ENCODE measurements at places on chromosomes 4 and X.

DNA sequence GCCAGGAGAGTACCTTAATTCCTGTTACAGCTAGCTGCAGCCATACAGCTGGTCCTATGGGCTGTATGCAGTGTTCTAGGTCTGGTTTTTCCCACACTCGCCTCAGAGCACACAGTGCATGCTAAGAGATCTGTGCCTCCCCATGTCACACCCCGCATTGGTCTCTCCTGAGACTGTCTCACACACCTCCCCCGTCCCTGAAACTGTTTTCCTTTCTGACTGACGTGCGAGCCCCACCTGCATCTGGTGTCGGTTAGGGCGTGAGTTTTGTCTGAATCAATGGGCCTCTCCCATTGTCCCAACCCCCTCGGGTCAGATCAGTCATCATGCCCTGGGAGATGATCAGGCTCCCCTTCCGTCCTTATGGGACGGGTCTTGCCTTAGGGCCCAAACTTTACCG lies 3.4 kb upstream of the UGT8 start:
- no peak for DNase-seq

GRCh38 chr4:53967986-53968385 lies 96.4 kb downstream of the CHIC2 start:
- DNase-seq = no peak

DNA sequence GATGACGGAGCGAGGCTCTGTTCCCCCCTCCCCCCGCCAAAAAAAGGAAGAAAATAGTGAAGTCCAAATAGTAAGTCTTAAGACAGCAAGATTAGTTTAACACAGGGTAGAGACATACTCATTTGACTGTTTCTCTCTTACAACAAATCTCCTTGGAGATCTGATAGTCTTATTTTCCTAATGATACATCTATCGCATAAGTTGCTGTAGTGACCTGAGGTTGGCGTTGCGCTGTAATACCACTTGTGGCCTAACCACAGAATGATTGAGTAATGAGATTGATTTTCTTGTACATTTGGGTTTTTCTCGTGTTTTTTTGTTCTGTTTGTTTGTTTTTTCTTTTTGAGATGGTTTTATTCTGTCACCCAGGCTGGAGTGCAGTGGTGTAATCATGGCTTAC lies 27.2 kb downstream of the OCIAD1 start:
- no peak for DNase-seq

GRCh38 chrX:12881914-12882313 lies 15.0 kb downstream of the TLR7 start:
- no peak for DNase-seq

- no peak for DNase-seq
Observed at GRCh38 chrX:20217271-20217670, 49.4 kb downstream of the RPS6KA3 start.

DNA sequence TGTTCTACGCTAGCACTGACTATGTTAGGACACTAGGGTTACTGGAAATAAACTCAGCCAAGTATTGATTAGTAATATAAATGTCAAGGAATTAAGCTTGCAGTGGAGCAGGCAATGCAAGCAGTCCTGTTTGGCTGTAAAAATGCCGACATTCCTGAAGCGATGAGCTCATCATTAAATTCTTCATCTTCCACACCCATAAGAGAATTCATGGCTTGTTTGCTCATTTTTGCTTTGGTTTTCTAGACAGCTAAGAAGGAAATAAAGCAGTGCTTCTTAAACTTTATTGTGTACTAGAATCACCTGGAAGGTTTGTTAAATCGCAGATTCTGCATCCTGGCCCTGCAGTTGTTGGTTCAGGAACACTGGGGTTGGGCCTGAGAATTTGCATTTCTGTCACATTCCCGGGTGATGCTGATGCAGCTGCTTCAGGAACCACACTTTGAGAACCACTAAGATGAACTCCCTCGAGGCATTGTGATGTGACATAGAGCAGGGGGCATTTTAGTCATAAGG lies 17.8 kb downstream of the ANXA3 start:
- DNase-seq = no peak

GRCh38 chrX:71534773-71535544 lies 2.1 kb downstream of the OGT start:
- no peak for DNase-seq

DNA sequence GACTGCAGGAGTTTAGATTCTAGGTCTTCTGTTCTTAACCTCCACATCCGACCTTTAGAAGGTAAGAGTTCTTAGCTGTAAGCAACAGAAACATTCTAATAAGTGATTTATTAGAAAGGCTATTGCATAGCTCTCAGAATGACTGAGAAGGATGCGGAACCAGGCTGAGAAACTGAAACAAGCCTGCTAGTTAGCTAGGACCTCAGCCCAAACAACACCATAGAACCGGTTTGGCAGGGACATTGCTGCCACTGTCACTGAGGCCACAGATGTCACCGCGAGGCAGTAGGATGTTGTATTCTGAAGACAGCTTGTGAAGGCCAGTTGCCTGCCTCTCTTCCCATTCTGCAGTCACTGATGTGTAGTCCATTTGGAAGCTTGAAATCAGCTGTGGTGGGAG lies 160.0 kb upstream of the ARX start:
- DNase-seq = no peak

DNA sequence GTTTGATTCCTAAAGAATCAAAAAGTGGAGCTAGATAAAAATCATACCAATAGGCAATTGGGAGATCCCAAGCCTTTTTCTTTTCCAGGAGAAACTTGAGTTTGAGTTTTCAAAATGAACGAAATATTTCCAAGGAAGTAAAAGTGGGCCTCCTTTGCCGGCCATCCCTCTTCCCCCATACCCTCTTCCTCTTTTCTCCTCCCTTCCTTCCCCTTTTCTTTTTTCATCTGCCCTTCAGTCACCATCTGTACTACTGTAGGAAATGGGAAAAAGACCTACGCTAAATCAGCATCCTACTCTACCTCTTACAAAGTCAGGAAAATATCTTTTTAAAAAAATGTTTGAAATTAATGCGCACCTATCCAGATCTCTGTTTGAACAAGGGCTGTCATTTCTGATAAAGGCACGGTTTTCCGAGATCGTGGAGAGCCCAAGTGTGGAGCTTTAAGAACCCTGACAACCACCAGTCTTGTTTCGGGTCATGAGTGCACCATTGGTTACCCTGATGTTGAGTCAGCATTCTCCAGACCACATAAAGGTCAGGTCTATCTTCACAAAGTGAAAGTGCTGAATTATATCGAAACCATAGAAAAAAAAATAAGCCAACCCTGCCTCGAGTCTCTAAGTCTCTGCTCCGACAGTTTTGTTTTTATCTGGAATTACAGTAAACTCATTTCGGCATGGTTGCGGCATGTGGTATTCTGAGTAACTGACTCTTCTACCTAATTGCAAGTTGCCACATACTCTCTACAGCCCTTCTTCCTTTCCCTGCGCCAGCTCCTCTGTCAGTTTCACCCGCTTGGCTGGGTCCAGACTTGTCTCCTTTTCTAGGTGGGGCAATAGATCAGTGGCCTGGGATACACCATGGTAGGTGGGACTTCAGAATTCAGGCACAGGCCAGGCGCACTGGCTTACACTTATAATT lies 140.2 kb upstream of the KLF3 start:
- DNase-seq = no peak

DNA sequence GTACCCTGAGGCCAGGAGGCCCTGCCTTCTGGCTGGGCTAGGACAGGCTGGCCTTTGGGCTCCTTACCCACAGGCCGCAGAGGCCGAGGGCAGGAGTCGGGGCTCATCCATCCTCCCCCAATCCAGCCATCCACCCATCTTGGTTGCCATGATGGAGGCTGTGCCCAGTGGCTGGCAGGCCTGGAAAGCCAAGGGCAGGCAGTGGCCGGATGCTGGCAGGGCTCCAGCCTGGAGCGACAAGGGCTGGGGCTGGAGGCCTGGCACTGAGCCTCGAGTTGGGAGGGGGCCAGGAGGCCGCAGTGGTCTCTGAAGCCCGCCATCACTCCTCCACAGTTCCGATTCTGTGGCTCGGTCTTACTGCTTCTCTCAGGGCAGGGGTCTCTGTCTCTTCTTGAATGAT lies 8.6 kb upstream of the BGN start:
- DNase-seq = no peak

GRCh38 chr4:7558436-7558835 lies 123.7 kb upstream of the PSAPL1 start:
- DNase-seq = no peak

DNA sequence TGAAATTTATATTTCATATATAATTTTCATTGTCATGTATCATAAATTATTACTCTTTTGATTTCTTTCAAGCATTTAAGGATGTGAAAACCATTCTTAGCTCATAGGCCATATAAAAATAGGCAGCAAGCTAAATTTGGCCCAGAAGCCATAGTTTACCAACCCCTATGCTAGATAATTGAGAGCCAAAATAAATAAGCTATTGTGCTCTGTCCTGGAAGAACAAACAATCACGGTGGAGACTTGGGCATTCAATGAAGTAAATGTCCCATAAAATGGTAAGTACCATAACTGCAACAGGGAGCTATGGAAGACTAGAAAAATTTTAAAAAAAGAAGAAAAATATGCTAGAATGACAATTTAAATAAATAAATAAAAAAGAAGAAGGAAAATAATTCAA lies 60.9 kb upstream of the PACRGL start:
- DNase-seq = no peak

DNA sequence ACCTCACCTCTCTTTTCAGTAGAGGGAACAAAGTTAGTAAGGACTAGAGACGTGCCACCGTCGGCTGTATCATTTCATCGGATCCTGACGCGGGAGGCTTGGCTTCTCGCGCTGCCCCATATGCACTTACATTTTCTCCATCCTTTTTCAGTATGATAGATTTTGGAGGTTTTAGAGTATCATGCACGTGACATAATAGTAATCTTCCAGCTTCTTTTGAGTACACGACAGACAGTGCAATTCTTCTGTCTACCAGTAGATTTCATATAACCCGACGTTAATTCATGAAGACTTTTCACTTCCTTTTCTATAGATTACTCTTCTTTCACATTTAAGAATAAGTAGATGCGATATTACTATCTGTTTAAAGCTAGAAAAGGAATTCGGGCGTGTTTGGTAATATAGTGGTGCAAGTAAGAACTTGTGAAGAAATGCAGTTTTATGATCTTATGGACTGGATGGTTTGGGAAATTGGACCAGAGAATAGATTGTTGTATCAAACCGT lies 1.0 kb downstream of the CDS1 start:
- no peak for DNase-seq

- no peak for DNase-seq
Observed at GRCh38 chr4:25076625-25077398, 46.1 kb upstream of the LGI2 start.

DNA sequence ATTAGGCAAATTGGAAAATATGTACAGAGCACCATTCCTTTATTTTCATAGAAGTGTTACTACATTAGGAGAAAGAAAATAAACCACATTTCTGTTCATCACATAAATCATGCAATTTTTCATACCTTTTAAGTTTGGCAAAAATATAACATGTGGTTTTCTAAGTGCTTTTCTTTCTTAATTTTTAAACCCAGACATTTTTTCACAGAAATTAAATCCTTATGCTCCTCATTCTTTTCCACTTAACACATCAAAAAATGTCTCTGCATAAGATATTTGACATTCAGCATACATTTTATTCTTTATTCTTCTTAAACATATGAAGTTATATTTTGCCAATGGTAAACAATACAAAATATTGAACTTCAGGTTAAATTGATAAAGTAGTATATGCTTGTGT lies 826.6 kb upstream of the SLIT2 start:
- DNase-seq = no peak

DNA sequence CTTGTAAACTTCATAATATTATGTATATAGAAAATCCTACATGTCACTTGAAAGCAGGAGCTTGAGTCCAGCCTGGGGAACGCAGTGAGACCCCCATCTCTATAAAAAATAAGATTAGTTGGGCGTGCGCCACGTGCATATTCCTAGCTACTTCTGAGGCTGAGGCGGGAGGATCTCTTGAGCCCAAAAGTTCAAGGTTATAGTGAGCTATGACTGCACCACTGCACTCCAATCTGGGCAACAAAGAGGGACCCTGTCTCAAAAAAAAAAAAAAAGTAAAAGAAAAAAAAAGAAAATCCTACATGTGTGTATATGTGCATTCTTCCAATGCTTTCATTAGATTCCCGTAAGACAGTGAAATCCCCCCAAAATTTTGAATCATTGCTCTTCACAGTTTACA lies 1.7 kb downstream of the SEC31A start:
- DNase-seq = no peak

DNA sequence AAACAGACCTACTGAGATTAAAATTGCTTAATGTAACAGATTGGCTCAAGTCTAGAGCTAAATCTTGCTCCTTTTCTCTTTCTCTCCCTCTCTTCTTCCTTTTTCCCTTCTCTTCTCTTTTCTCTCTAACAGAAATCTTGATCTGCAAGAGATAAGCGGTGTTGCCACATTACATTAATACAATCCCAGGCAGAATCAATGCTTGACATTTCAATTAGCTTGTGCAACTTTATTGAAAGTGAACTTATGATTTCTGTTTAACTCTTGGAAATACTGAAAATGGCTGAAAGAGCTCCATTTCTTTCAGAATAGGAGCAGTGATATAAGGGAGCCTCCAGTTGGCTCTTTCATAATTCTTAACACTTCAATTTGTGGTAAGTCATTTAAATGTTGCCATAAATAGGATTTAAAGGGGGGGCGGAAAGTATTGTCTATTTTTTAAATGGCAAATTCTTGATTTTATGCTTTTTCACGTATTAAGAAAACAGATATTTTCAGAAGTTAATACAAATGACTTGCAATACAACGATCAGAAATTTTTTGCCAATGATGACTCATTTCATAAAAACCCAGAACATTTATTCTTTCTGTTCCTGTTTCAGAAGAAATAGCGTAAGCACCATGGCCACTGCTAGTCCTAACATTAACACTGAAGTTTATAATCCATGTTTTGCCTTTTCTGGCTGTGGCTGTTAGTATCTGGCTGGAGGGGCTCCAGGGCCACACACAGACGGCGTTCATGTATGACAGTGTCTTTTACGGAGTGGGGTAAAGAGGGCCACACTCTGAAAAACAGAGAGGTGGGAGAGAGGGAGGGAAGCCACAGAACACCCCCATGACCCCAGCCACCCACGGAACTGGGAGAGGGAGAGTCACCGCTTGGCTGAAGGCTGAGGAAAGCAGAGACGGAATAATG lies 115.7 kb upstream of the FAT1 start:
- DNase-seq = no peak

DNA sequence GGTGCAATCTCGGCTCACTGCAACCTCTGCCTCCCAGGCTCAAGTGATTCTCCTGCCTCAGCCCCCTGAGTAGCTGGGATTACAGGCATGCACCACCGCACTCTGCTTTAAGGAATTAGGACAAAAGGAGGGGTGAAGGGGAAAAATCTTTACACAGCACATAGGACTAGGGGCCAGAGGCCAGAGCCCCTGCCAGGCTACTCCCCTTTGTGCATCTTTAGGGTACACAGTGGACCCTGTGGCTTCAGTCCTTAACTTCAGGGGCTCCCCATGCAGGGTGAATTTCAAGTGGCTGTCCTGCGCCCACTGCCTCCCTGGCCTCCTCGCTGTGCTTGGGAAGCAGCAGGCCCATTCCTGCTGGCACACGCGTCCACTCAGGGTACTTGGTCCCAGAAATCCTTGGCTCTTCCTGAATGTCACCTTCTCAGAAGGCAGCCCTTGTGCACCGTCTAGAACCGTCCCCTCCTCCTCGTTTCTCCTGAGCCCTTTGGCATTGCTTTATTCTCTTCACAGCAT lies 138.9 kb upstream of the PSAPL1 start:
- DNase-seq = no peak
